Vagina (tissue), 2 donors: ENCODE measurements at places on chromosomes 4 and X.

DNA sequence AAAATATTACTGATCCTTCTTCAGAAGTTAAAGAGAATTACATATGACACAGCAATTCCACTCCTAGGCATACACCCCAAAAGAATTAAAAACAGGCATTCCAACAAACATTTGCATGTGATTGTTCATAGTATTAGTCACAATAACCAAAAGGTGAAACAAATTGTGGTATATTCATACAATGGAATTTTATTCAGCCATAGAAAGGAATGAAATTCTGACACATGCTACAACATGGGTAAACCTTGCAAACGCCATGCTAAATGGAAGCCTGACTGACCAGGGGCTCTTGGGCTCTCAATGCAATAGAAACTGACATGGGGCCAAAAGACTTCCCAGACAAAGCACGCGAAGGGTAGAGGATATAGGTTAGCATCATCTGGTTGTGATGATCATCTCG is 62.1 kb upstream of the S100G start:
- no peak for DNase-seq

- DNase-seq, result no peak
Measured at GRCh38 chrX:66050140-66050569, 10.3 kb upstream of the VSIG4 start.

- DNase-seq, result no peak
Measured at GRCh38 chrX:137178392-137178791, 144.6 kb upstream of the GPR101 start.

- DNase-seq, result no peak
Measured at GRCh38 chr4:30875658-30876269, 155.6 kb downstream of the PCDH7 start.

GRCh38 chr4:151600432-151600831 is 160.4 kb downstream of the GATB start:
- no peak for DNase-seq

DNA sequence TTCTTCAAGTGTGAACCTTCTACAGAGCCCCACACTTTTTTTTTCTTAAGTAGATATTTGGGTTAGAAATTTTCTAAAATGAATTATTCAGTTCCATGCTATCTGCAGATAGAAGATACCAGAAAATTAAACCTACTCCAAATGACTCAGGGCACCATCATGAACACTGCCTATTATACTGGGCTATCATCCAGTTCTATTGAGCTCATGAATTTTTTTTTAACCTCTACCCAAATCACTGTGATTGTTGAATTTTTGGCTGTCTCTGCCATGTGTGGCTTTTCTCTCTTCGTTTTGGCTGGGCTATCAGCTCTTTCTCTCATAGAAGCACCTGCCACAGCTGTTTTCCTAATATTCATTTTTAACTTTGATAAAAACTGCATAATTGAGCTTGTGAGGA is 31.0 kb upstream of the SLC34A2 start:
- DNase-seq, result no peak
